Suppressor macrophage treated with lipopolysaccharide for 1 hour (primary cell): ENCODE measurements at places on chromosomes 6 and 20.

- no peak for DNase-seq
Measured at GRCh38 chr6:3560211-3560610, 103.4 kb upstream of the SLC22A23 start.

GRCh38 chr6:147023148-147023547 lies 181.1 kb upstream of the STXBP5 start:
- no peak for DNase-seq

- no peak for DNase-seq
Measured at GRCh38 chr6:46014046-46014445, 1.6 kb downstream of the CLIC5 start.

DNA sequence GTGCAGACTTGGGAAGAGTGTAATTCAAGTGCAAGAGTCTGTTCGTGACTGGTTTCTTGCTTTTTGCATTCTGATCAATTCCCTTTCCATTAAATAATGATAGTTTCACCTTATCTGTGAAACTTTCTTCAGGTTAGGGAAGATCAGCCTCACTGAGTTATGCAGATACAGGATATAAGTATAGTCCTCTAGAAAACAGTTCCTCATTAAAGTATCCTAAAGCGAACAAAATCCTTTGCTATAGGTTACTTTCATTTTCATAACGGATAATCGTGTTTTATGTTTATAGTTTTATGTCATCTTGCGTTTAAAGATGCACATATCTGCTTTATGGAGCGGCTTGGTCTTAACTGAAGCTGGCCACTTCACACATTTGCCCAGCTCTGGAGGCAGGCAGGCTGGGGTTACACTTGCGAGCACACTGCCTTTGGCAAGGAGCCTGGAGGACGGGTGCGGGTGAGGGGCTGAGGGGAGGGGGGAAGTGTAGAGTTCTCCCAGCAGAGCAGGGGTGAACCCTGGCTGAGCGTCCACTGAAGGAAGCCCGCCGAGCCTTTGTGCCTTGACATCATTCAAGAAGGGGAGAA lies 123.5 kb upstream of the IFNGR1 start:
- DNase-seq = peak; percentile 20

DNA sequence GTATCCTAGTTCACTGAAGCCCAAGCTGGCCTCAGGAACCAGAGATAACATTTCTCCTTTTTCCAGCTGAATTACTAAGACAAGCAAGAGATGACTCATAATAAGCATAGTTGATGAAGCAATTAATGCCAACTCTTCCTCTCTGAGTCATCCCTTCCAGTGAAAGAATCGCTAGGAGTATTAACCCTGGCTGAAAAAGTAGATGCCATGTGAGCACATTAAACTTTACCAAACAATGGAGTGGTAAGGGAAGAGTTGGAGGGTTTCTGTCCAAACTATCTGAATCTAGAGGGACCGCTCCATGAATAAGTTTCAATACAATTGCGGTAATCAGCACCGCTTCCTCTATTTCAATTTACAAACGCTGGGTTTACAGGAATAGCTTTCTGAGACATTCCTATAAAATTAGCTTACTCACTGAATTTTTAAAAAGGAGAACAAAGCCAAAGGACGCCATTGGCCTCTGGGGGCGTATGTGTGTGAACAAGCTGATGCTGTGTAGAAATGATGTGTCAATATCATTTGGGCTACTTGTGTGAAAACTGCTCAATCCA lies 48.3 kb downstream of the ATXN1 start:
- DNase-seq = peak; percentile 90

- no peak for DNase-seq
Measured at GRCh38 chr6:140203661-140204147, 829.3 kb upstream of the CITED2 start.

GRCh38 chr20:36768768-36769430 lies 4.7 kb downstream of the DSN1 start:
- DNase-seq = no peak

GRCh38 chr20:58889798-58890517 lies 37.4 kb downstream of the GNAS start:
- DNase-seq = no peak

DNA sequence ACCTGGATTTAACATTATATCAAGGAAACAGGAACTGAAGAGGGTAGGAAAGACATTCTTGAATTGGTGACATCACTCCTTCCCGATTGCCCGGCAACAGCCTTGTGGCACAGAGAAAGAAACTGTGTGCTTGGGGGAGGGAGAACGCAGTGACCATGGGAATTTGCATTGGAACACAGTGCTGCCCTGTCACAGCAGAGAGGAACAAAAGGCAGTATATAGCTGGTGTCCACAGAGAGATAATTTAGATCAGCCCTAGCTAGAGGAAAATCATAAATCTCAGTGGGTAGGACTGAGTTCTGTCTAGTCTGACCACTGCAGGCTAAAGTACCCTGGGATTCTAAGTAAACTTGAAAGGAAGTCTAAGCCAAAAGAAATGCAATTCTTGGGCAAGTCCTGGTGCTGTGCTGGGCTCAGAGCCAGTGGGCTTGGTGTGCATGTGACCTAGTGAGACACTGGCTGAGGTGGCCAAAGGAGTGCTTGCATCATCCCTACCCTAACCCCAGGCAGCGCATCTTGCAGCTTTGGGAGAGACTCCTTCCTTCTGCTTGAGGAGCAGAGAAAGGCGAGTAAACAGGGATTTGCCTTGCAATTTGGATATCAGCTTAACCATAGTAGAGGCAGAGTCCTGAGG lies 697.6 kb downstream of the HACE1 start:
- no peak for DNase-seq

DNA sequence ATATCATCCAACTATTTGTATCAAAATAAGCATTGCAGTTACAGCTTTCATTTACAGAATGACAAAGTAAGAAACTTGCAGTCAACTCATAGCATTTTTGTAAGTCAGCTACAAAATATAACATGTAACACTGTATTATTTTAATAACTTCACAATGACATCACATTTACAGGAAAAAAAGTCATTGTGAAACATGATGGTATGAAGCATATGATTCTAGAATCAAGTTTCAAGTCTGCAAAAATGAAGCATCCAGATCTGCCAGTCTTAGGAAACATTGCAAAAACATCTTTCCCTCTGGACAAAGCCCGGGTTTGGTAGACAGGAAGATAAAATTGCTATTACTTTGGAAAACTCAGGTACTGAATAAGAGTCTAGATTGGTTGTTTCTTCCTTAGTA lies 263.9 kb upstream of the NT5E start:
- no peak for DNase-seq

DNA sequence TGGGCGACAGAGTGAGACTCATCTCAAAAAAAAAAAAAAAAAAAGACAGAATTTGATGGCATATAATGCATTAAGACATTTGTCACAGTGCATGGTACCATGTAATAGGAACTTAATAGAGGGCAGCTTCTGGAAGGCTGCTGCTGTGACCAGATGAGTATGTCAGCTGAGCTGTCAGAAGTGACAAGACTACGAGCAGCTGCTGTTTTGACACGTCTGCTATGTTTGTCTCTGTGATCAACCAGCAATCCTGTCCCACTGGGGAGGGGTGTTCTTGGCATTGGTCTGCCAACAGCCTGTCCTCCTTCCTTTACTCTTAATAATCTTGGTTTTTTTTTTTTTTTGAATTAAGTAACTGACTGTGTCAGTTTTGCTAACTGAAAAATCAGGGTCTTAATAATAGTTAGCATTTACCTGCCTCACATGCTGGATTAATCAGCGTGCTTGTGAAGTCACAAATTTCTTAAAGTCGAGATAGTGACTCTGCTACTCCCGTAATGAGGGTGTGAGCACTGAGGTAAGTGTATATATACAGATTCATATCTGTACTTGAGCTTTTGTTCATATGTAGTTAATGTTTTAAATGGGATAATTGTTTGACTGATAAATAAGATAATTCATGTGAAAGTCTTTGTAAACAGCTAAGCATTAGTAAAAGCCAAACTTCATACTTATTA lies 152.4 kb downstream of the BMP2 start:
- DNase-seq = no peak

DNA sequence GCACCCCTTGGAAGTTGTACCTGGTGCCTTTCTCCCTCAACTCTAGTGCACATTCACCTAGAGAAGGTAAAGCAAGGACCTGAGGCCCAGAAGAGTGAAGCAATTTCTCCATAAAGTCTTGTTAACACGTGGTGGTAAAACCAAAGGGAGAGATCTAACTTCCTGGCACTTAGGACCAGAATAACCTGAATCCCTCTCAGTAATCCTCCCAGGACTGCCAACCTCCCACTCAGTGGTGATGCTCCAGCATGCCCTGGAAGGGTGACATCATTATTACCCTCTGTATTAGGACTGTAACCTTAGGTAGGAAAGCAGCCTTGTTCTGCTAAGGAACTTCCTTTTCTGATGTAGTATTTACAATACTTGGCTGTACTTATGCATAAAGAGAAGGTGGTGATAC lies 330.6 kb upstream of the MARCKS start:
- peak; percentile 19 for DNase-seq

DNA sequence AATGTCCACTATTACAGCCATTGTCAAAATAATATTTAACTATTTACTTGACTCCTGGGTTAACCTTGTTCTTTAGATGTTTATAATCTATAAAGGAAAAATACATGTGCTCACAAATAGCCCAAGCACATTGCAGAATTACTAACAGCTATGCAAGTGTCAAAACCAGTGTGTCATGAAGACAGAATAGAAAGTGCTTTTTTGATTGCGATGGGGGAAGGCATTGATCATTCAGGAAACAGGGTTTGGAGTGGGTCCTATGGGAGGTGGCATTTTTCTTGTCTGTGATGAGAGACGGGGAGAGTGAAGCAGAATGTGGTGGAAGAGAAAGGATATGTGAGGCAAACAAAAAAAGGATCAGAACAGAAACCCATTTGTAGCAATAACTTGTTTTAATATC lies 1.0 kb upstream of the AGPAT4 start:
- no peak for DNase-seq
